ENCODE measurements at places on chromosomes 11 and 22.

GRCh38 chr11:76339221-76339620 is 41.7 kb downstream of the THAP12 start:
- ATAC-seq: no peak

GRCh38 chr11:60771879-60772525 is 13.1 kb upstream of the MS4A10 start:
- ATAC-seq: no peak

DNA sequence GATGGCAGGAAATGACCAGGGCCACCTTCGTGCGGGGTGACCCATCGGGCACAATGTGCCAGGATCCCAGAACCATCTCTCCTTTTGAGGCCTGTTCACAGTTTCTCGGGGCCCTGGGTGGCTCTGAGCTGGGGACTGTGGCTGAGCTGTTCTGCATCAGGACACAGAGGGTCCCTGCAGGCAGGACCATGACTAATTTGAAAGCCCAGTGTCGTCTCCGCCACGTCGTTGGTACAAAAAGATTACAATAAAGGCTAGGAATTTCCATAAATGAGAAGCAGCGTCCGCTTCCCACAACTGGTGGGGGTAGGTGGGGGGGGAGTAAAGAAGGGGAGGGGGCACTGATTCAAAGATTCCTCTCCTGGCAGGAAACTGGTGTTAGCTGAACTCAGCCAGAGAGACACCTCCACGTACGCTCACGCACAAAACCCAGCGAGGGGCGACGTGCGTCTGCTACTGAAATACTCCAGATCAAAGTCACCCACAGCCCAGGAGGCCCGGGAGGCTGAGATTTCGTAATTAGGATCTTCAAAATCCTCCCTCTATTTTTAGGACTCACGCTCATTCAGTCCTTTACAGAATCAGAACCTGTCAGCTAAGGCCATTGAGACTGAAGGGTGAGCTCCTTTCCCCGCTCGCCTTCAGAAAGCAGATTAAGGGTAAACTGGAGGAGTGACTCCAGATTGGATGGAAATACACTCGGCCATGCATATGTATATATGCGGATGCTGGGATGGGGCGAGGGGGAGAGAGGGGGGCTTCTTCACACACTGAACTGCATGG is 11.0 kb downstream of the MN1 start:
- no peak for ATAC-seq

DNA sequence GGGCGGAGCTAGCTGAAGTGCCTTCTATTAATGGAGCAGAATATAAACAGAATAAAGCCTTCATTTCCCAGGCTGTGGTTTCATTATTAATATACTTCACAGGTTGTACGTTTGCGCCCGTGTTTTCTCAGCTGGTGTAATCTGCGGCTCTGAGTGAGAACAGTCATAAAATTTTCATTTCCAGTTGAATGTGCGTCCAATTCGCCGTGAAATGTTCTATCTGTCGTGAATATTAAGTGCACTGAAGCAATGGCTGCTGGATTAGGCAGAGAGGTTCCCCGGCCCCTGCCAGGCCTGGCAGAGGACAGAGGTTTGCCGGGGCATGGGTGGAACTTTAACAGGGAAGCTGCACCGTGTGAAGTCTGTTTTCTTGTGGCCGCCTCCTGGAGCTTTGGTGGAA is 874.4 kb downstream of the NTM start:
- no peak for ATAC-seq

DNA sequence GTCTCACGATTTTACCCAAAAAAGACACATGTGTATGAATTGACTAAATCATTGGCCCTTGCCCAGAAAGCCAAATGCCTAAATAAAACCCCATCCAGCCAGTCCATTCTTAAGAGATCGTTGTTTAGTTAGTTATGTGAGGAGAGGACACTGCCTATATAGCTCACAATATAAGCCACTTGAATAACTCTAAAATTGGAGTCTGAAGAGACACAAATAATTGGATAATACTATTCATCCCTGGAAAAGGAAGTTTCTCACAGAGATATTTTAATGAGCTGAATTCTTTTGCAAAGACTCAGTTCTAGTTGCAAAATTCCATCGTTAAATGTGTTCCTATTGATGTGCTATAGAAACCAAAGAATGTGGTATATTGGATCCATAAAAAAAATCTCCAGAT is 176.7 kb downstream of the SOX6 start:
- no peak for ATAC-seq

DNA sequence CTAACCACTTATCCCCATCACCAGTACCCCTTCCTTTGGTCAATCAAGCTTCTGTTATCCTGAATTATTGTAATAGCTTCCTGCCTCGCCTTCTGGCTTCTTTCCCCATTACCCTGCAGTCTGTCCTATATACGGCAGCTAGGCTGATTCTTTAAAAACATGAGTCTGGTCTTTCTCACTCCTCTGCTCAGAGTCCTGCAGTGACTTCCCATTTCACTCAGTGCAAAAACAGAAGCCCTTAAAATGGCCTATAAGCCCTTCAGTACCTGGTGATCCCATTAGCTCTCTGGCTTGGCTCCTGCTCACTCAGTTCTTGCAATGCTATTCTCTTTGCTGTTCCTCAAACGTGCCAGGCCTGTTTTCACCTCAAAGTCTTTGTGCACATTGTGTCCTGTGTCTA is 58.4 kb downstream of the JRKL start:
- no peak for ATAC-seq

DNA sequence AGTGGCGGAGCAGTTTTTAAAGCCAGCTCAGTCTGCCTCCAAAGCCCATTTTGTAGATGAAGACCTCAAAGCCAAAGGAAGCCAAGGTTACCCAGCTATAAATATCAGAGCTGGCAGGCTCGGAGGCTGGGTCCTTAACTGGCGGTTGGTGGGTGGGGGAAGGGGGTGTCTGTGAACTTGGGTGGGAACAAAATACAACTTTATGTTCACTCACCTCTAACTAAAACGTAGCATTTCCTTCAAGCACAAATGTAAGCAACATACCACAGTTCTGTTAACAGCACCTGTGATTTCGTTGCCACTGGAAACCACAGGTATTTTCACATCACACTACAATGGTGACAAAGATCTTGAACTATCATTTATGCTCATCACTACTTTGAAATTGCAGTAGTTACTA is 99.7 kb upstream of the SYT13 start:
- no peak for ATAC-seq

DNA sequence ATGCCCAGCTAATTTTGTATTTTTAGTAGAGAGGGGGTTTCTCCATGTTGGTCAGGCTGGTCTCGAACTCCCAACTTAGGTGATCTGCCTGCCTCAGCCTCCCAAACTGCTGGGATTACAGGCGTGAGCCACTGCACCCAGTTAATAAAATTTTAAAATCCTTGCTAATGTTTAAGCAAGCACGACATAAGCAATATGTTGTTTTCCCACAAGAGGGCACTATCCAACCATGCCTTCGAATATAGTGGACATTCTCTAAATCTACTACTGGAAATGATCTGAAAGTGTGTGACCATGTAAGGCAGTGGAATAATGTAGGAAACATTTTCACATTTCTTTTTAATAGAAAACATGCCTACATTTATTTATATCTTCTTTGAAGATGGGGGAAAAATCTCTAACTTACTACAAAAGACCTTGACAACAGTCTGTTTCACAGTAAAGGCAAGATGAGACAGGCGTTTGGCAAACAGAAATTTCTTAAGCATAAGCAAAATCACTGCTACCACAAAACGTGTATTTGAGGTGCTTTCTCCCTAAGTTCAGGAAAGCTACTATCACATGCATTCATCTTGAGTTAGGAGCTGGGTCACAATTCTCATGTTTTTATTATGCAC is 38.2 kb downstream of the PITPNB start:
- peak; percentile 54 for ATAC-seq

- ATAC-seq: no peak
Measured at GRCh38 chr11:30483056-30483455, 103.1 kb downstream of the MPPED2 start.

- no peak for ATAC-seq
Measured at GRCh38 chr22:17552737-17553136, 10.6 kb upstream of the SLC25A18 start.

- no peak for ATAC-seq
Measured at GRCh38 chr11:35157814-35158700, 19.1 kb downstream of the CD44 start.

DNA sequence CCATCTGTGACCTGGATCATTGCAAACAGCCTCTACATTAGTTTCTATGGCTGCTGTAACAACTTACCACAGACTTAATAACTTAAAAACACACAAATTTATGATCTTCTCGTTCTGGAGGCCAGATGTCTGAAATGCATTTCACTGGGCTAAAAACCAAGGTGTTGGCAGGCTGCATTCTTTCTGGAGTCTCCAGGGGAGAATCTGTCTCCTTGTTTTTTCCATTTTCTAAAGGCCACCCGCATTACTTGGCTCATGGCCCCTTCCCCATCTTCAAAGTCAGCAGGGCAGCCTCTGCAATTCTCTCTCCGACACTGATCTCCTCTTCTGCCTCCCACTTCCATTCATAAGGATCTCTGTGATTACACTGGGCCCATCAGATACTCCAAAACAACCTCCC is 11.6 kb downstream of the SCGB1A1 start:
- no peak for ATAC-seq

GRCh38 chr22:50519151-50519550 is 6.2 kb downstream of the SCO2 start:
- no peak for ATAC-seq

- no peak for ATAC-seq
Measured at GRCh38 chr11:121589946-121590537, 137.3 kb upstream of the SORL1-AS1 start.

- ATAC-seq: no peak
Measured at GRCh38 chr22:22391543-22391942, 117.0 kb downstream of the ZNF280B start.

GRCh38 chr11:7534042-7534378 is 20.2 kb downstream of the PPFIBP2 start:
- no peak for ATAC-seq

DNA sequence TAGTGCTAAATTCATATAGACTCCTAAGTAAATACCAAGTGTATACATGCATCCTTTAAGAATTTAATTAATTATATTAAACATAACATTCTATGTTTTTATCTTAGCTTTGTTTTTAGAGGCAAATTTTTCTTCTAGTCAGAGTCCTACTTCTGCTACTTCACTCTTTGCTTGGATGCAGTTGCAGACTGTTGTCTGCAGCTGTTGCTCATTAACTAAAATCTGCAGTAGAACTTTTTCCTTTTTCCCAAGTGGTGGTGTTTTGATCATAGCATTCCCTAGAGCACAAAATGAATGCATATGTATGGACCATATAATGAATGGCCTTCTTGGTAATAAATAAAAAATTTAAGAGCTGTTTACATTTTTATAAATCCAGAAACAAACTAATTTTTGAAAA is 198.3 kb downstream of the CASP12 start:
- no peak for ATAC-seq

DNA sequence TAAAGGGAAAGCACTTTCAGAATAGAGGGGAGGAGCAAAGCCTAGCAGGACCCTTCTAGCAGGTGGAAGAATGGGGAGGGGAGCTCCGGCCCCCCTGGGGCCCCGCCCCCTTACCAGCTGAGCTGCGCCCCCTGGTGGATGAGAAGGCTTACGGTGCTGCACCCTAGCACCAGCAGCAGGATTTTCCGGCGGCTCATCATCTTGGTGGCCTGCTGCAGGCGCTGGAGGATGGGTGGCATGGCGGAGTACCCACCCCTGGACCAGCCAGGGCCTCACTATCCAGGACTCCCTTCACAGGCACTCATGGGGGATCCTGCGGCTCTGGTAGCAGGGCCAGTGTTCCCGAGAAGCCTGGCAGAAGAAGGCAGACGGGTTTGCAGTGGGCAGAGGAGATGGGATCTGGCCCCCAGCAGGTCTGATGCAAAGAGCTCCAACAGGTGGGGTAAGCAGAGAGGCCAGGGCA is 3.8 kb downstream of the GAL3ST3 start:
- peak; percentile 97 for ATAC-seq

DNA sequence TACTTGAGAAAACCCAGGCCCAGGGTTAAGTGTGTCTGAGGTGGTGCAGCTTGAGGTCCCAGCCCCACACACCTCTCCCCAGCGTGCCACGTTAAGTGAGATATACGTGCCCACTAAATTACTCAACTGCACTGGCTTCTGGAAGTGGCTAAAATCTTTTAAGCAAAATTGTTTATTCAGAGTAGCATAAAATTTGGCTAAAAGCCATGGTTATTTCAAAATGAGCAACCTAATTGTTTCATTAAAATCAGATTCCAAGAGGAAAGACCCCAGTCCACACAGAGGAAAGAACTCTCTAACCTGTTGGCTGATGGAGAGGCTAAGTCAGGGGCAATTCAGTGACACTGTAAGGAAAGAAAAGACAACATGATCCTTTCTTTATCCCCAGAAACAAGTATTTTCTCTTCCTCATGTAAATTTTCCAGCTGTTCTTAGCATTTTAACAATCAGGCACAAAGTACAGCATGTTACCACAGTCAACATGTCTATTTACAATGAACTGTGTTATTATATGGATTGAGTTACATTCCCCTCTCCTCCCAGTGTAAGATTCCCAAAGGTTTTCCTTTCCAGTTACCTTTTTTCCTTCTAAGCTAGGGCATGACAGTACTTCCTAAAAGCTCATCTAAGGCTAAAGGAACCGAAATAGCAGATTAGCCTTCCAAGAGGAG is 26.6 kb downstream of the NUP50 start:
- ATAC-seq: no peak

DNA sequence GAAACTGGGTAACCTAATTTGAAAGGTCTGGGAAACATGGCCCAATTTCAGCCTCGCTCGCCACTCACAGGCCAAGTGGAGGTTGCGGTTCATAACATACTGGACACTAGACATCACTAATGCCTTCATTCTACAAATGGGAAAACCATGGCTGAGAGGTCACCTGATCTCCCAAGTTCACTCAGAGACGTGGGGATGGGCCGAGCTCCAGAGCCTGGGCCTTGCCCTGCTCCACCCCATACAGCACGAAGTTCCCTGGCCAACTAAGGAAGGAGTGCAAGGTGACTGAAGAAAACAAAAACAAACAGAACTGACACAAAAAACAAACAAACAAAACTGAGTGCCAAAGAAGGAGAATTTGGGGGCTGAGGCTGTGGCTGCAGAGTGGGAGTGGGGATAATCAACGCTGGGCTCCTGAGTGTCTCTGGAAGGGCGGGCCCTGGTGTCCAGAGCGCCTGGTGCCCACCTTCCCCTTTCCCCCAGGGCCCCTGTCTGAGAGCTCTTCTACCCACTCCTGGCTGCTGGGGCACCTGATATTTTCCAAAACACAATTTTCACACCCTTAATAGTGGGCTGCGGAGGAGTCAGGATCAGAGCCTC is 46.5 kb upstream of the ADA2 start:
- no peak for ATAC-seq

DNA sequence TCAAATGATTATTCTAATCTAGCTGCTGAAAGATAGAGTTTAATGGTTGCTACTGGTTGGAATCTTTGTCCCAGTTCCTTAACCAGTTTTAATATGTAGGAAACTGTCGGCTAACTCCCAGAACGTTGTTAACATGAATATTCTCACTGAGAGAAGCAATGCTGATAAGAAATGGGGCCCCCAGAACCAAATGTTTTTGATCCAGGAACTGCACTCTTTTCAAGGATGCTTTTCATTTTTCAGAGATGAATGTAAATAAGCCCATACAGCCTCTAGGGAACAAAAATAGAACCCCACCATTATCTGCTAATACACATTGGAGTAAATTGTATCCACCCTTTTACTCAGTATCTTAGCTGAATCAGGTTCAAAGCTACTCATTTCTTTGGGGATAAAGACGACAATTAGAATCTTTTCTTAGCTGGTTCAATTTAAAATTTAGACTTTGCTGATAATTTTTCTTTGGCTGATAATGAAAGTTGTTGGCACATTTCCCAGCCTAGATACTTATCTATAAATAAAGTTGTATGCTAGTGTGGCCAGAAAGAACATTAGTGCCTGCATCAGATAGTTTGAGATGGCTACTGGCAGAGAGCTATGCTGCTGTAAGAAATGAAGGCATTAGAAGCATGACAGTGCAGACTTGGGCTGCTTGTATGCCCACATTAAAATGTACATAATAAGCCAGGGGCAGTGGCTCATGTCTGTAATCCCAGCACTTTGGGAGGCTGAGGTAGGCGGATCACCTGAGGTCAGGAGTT is 323.3 kb upstream of the PDGFD start:
- ATAC-seq: no peak

All from motor neuron (in vitro differentiated cells).